ENCODE measurements at places on chromosomes 6 and 20.

GRCh38 chr6:42166444-42167141 is 6.6 kb upstream of the GUCA1A start:
- peak; percentile 70 for DNase-seq

DNA sequence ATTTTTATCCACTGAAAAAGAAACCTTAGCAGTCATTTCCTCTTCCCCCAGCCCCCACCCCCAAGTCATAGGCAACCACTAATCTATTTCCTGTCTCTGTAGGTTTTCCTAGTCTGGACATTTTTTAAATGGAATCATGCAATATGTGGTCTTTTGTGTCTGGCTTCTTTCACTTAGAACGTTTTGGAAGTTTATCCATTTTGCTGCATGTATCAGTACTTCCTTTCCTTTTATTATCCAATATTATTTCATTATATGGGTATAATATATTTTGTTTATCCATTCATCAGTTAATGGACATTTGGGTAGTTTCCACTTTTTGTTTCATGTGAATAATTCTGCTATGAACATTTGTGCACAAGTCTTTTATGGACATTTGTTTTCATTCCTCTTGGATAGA is 99.3 kb upstream of the BMP5 start:
- no peak for DNase-seq

DNA sequence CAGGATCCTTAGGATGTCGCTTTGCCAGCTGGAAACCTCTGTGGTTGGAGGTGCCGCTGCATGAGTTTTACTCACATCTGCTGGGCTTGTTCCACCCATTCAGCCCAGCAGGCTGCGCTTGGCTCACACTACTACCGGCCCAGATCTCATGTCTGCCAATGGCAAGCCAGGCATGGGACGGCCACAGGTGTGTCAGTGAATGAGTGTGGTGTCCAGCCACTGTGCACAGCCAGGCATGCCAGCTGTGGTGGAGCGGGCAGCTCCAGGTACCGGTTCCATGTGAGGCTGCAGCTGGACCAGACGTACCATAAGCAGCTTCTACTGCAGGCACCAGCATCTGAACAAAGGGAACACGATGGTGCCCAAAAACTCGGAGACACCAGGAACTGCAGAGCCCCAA is 33.1 kb upstream of the ASF1A start:
- no peak for DNase-seq

GRCh38 chr20:60060593-60060992 is 102.4 kb downstream of the CDH26 start:
- DNase-seq: no peak
